ENCODE measurements at places on chromosomes 2 and 18.

- DNase-seq: no peak
These were observed 167.6 kb upstream of the TNP1 start for GRCh38 chr2:217027414-217027813.

GRCh38 chr2:167957662-167958061 is 289.7 kb downstream of the STK39 start:
- no peak for DNase-seq

GRCh38 chr2:45192991-45193390 is 183.7 kb upstream of the SIX2 start:
- no peak for DNase-seq

DNA sequence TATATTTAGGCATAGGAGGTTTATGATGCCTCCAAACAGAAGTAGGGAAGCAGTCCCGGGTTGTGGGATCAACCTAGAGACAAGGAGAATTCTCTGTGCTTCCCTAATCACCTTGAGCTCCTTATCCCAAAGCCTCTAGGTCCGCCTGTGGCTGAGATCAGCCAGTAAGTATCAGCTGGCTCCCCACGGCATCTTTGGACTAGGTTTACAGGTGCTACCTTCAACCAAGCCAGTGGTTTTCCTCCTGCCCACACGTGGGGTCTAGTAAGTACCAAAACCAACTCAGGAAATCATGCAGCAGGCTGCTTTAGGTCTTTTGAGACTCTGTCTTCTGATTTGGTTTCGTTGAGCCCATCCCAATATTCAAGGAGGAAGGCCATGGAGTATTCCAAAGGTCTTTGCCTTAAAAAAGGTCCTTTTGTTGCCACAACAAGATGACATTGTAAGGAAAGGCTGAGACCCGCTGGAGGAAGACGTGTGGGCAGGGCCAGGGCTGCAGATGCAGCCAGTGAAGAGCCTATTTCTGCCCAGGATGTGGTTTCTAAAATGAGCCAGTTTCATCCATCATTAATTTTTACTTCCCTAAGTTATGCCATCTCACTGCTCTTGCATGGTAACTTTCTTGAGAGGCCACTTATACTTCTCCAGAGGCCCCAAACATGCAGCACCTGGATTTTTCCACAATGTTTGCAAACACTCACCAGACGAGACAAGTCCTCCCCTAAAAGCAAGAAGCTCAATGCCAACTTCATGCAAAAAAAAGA is 248.7 kb downstream of the RNF152 start:
- no peak for DNase-seq

DNA sequence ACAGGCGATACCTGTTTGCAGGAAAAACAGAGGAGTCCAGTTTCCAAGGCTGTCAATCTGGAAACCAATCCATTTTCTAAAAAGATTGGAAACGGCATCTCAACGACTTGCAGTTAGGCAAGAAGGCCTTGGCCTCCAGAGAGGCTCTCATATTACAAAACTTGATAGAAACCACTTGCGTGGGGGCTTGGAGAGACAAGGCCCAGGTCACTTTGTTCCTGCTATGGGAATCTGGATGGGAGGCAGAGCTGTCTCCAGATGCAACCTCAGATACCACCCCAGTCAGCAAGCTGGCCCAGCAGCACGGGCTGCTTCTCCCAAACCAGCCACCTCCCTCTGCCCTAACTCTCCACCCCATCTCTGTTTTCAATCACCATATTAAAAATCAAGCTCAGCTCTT is 298.8 kb downstream of the TNS1 start:
- DNase-seq: no peak

GRCh38 chr2:64837925-64838641 is 151.1 kb upstream of the SLC1A4 start:
- no peak for DNase-seq

- no peak for DNase-seq
These were observed 117.9 kb upstream of the SALL3 start for GRCh38 chr18:78861706-78862105.

- DNase-seq: no peak
These were observed 447.6 kb upstream of the POU3F3 start for GRCh38 chr2:104406261-104406726.

DNA sequence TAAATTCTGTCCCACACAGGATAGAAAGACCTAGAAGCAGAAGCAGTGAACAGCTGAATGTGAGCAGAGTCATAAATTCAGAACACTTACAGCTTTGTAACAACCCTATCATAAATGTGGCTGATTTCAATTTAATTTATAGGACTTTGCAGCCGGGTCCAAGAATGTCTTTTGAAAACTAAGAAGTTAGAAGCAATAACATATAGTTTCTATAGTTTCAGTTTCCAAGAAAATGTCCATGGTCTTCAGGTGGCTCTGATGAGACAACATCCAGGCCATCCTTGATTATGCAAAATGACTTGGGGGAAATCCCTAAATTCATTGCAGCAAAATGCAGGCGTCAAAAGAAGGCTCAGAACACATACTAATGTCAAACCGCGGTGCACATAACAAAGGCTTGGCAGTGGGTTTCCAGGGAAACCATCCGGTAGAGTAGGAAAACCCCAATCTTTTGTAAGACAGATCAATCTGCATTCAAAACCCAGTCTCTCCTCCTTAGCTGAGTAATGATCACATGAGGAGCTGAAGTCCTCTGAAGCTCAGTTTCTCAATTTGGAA is 442.2 kb upstream of the ID2 start:
- DNase-seq: no peak

DNA sequence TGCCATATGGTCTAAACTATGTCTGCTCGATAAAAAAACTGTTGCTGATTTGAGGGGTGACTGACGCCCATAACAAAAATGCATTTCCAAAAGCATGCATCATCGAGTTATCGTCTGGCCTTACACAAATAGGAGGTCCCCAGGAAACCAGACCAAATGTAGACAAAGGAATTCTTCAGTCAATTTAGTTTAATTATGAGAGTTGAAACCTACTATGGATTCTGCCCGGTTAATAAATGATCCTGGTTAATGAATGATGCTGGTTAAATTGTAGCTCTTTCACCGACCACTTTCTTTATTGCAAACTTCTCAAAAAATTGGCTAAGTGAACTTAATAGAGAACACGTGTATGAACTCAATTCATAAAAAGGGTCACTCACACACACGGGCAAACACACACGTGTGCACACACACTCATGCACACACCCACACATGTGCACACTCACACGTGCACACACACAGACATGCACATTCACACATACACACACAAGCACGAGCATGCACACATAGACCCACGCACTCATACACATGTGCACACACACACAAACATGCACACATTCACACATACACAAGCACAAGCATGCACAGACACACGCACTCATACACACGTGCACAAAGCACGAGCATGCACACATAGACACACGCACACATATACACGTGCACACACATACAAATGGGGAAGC is 59.0 kb upstream of the SALL3 start:
- peak; percentile 40 for DNase-seq

- DNase-seq: no peak
These were observed 492.6 kb upstream of the REG3G start for GRCh38 chr2:78532762-78533379.

DNA sequence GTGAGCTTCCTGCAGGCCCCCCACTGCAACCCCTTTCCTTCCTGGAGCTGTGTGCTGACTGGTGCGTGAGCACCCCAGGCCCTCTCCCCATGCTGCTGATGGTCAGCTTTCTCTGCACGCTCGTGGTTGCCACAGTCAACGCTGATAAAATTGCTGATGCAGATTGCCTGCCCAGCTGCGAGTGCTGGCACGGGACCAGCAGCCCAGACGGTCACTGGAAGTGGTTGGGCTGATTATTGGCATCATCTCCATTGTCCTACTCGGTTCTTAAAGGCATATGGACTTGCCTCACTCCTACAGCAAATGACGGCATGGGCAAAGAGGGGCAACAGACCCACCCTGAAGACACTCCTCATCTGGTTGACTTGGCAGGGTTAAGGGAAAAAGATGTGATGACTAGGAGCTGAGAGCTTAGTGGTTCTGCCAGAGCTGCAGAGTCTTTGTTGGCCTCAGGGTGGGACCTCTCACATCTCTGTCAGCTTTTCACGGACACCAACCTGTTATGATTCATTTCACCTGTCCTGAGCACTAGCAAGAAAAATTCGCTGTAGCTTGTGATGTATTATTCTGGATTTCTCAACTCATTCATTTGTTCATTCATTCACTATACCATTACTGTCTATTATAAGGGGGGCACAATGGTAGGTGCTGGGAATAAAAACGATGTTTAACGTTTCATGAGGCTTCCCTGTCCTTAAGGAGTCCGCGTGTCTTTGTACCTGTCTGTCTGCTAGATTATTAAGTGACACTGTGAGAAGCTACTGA is 38.4 kb downstream of the PAX8 start:
- DNase-seq: no peak

GRCh38 chr2:64819774-64820688 is 166.3 kb upstream of the SERTAD2 start:
- DNase-seq: no peak

DNA sequence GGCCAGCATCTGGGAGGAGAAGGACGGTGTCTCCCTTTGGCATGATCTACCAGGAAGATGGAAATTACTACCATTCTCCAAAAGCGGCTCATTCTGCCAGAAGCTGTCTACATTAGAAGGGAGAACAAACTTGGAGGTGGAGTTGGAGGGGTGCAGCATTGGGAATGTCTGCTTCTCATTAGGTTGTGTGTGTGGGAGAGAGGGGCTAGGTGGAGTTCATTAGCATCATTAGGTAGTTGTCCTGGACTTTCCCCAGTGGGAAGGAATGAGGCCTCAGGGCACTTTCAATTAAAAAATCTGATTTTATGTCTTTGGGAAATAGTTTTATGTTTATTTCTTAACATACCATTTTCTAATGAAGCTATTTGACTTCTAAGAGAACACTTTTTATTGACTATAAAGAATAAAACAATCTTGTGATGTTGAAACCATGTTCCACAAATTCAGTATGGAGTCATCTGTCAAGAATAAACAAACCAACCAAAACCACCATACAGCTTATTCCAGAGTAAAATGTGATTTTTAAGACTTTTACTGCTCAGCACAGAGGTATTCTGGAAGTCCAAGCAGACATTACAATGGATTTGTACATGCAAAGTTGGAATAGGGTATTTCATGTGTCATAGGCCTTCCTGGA is 60.6 kb downstream of the VAPA start:
- DNase-seq: no peak

- DNase-seq: no peak
These were observed 206.0 kb upstream of the PARD3B start for GRCh38 chr2:204339212-204339715.

Data from right kidney (tissue), 9 donors.